ENCODE measurements at places on chromosomes 1 and 21.

GRCh38 chr1:10642403-10643080, 153.9 kb downstream of the CASZ1 start:
- no peak for DNase-seq

- DNase-seq, result no peak
These were observed 58.5 kb downstream of the LPAR3 start for GRCh38 chr1:84834419-84835064.

DNA sequence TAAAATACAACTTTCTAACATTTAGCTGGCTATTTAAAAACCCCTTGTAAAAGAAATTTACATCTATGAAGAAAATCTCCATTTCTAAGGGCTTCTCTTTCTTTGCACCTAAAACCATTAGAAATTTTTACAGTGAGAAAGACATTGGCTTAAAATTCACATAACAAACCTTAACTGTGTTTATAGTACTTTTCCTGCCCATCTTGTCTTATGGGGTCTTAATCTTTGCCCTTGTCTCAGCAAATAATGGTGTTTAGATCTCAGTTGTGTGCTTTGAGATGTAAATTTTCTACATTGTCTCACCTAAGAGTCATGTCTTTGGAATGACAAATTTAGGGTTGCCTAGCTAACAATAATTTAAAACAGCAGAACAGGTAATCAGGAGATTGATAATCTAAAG, 71.5 kb downstream of the DDAH1 start:
- no peak for DNase-seq

- DNase-seq, result no peak
These were observed at the start of gene SPAG17 for GRCh38 chr1:118185084-118185832. Gene SPAG17, minus strand, starts transcription at chr1:118185228. Its CDS starts 71 bp downstream, at chr1:118185157.

- DNase-seq, result peak; percentile 41
These were observed 79.6 kb upstream of the AK4 start for GRCh38 chr1:65068202-65069010.

GRCh38 chr1:212819726-212820125, 27.7 kb downstream of the SPATA45 start:
- no peak for DNase-seq

DNA sequence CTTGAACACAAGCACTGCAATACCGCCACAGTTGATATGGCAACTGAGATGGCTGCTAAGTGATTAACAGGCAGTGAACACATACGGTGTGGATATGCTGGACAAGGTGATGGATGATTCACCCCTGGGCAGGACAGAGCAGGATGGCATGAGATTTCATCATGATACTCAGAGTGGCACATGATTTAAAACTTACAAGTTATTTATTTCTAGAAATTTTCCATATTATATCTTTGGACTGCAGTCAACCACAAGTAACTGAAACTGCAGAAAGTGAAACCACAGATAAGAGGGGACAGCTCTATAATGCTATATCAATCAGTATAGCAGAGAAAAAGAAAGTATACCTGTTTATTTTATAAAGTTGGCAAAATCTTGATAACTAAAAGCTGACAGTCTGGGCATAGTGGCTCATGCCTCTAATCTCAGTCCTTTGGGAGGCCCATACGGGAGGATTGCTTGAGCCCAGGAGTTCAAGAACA, 47.9 kb downstream of the PHACTR4 start:
- no peak for DNase-seq

- no peak for DNase-seq
These were observed 88.4 kb downstream of the ADARB1 start for GRCh38 chr21:45162809-45163208.
